Mesothelial cell of epicardium (in vitro differentiated cells): ENCODE measurements at places on chromosomes 5 and 9. TPM values are rescaled to one million over a fixed set of nuclear protein-coding genes. Genes with fewer than 3 reads are reported as not detected.

WHRN gene
- 25.5 to 28.2 TPM (median 27.5 TPM) in 3 replicates for total RNA-seq

ZBTB34 gene
- 23.3 to 24.7 TPM (median 24.0 TPM) in 3 replicates for total RNA-seq

MEIKIN gene
- total RNA-seq: not detected in 3 replicates

CLIC3 gene
- total RNA-seq: 1.5 to 2.9 TPM (median 1.7 TPM) in 3 replicates

SAXO1 gene
- total RNA-seq: 0.13 to 0.43 TPM (median 0.38 TPM) in 3 replicates

NPR2 gene
- total RNA-seq: 27.2 to 32.4 TPM (median 30.6 TPM) in 3 replicates

PHF24 gene
- total RNA-seq: 0.62 to 0.99 TPM (median 0.83 TPM) in 3 replicates

CARTPT gene
- not detected in 3 replicates for total RNA-seq

PCDHA12 gene
- 22.5 to 22.8 TPM (median 22.5 TPM) in 3 replicates for total RNA-seq

PCDHB6 gene
- 1.8 to 2.1 TPM (median 2.1 TPM) in 3 replicates for total RNA-seq

PCDHB2 gene
- total RNA-seq: 116 to 127 TPM (median 118 TPM) in 3 replicates

ENHO gene
- 0.96 to 1.1 TPM (median 1.0 TPM) in 3 replicates for total RNA-seq

LCN15 gene
- 1.3 to 3.5 TPM (median 1.9 TPM) in 3 replicates for total RNA-seq

ERCC8 gene
- 14.8 to 17.1 TPM (median 15.8 TPM) in 3 replicates for total RNA-seq

HK3 gene
- total RNA-seq: 0.18 to 0.60 TPM (median 0.29 TPM) in 3 replicates

SECISBP2 gene
- 71.3 to 78.0 TPM (median 75.2 TPM) in 3 replicates for total RNA-seq

HARS2 gene
- total RNA-seq: 32.4 to 35.6 TPM (median 33.5 TPM) in 3 replicates

PRELID1 gene
- total RNA-seq: 80.5 to 89.8 TPM (median 81.2 TPM) in 3 replicates

NSG2 gene
- not detected in 3 replicates for total RNA-seq

BTNL3 gene
- not detected in 3 replicates for total RNA-seq

IL17B gene
- 0.34 TPM in 1 of 3 replicates, not detected in the others for total RNA-seq

SUSD3 gene
- total RNA-seq: 2.4 to 3.2 TPM (median 3.1 TPM) in 3 replicates

IL9 gene
- total RNA-seq: not detected in 3 replicates

CCL27 gene
- total RNA-seq: 0.61 to 0.84 TPM in 2 of 3 replicates, not detected in the other

CYLC2 gene
- not detected in 3 replicates for total RNA-seq

SETX gene
- 51.4 to 52.4 TPM (median 51.6 TPM) in 3 replicates for total RNA-seq

FOXD4L3 gene
- total RNA-seq: 0.25 TPM in 2 of 3 replicates, not detected in the other

DRD1 gene
- 0.34 to 0.54 TPM (median 0.40 TPM) in 3 replicates for total RNA-seq

GMCL2 gene
- total RNA-seq: not detected in 3 replicates

NTNG2 gene
- 6.4 to 8.3 TPM (median 8.1 TPM) in 3 replicates for total RNA-seq

MIGA2 gene
- 36.1 to 37.9 TPM (median 36.2 TPM) in 3 replicates for total RNA-seq

IL4 gene
- not detected in 3 replicates for total RNA-seq

C9orf50 gene
- total RNA-seq: 0.23 to 0.87 TPM (median 0.69 TPM) in 3 replicates

GRM6 gene
- total RNA-seq: not detected in 3 replicates

WWC1 gene
- 29.9 to 35.1 TPM (median 32.8 TPM) in 3 replicates for total RNA-seq

THBS4 gene
- total RNA-seq: 15.6 to 17.3 TPM (median 17.1 TPM) in 3 replicates

IRX1 gene
- total RNA-seq: 68.5 to 71.5 TPM (median 68.6 TPM) in 3 replicates

GALNT10 gene
- total RNA-seq: 13.5 to 14.5 TPM (median 13.9 TPM) in 3 replicates

GNA14 gene
- 0.11 to 0.22 TPM (median 0.20 TPM) in 3 replicates for total RNA-seq

SLC4A9 gene
- total RNA-seq: 1.8 to 2.5 TPM (median 2.2 TPM) in 3 replicates

LCN12 gene
- total RNA-seq: 13.3 to 15.9 TPM (median 13.8 TPM) in 3 replicates

SLC27A6 gene
- total RNA-seq: 26.3 to 30.0 TPM (median 28.4 TPM) in 3 replicates

SMIM33 gene
- not detected in 3 replicates for total RNA-seq

NMUR2 gene
- total RNA-seq: 1.7 to 1.9 TPM (median 1.8 TPM) in 3 replicates

PCDHA4 gene
- 18.8 to 20.9 TPM (median 19.8 TPM) in 3 replicates for total RNA-seq

LRRTM2 gene
- total RNA-seq: 0.09 to 0.18 TPM (median 0.13 TPM) in 3 replicates

STXBP1 gene
- total RNA-seq: 94.9 to 112 TPM (median 105 TPM) in 3 replicates

CXCL14 gene
- 51.6 to 61.3 TPM (median 56.5 TPM) in 3 replicates for total RNA-seq

QRFP gene
- total RNA-seq: not detected in 3 replicates

SPATA31C1 gene
- 0.13 to 0.29 TPM (median 0.18 TPM) in 3 replicates for total RNA-seq

OR1Q1 gene
- not detected in 3 replicates for total RNA-seq

SAPCD2 gene
- 5.7 to 6.2 TPM (median 5.9 TPM) in 3 replicates for total RNA-seq

RNF180 gene
- total RNA-seq: 7.9 to 10.0 TPM (median 8.6 TPM) in 3 replicates

MZB1 gene
- 0.20 TPM in 1 of 3 replicates, not detected in the others for total RNA-seq

TAF11L8 gene
- total RNA-seq: not detected in 3 replicates

PDE6A gene
- 0.18 to 0.38 TPM (median 0.29 TPM) in 3 replicates for total RNA-seq

PCDHA6 gene
- total RNA-seq: 14.5 to 15.7 TPM (median 15.2 TPM) in 3 replicates
